ENCODE measurements at places on chromosomes 11 and 22. TPM values are rescaled to one million over a fixed set of nuclear protein-coding genes. Genes with fewer than 3 reads are reported as not detected.

The GAL gene
- total RNA-seq = 8.4 TPM

The TBX1 gene
- 0.90 TPM for total RNA-seq

The HTR3A gene
- 4.1 TPM for total RNA-seq

The OR52I2 gene
- not detected for total RNA-seq

The CTSC gene
- 82.3 TPM for total RNA-seq

The SAA4 gene
- not detected for total RNA-seq

The TRIM22 gene
- total RNA-seq = 47.1 TPM

The P2RX6 gene
- total RNA-seq = 1.6 TPM

The SCGB2A2 gene
- total RNA-seq = not detected

The CARD16 gene
- 53.0 TPM for total RNA-seq

The NPAS4 gene
- total RNA-seq = 5.6 TPM

The MS4A18 gene
- total RNA-seq = not detected

The OSM gene
- 0.41 TPM for total RNA-seq

The ARL14EP gene
- 23.0 TPM for total RNA-seq

The DGCR6 gene
- 0.39 TPM for total RNA-seq

The SGSM1 gene
- total RNA-seq = 3.0 TPM

The SLC22A25 gene
- total RNA-seq = not detected

The PLEKHA7 gene
- total RNA-seq = 67.0 TPM

The OR51E2 gene
- 11.0 TPM for total RNA-seq

The POU2AF1 gene
- total RNA-seq = 9.3 TPM

Measured in mucosa of descending colon (tissue), 3 donors.